T-helper 2 cell treated with Interferon-gamma antibody and Interleukin-4, amounts not matched to agents 5 μg/mL and 100 μg/mL, for 36 hours (primary cell): ENCODE measurements at places on chromosomes 4 and X.

GRCh38 chr4:21092531-21092930, 392.3 kb downstream of the PACRGL start:
- DNase-seq = no peak

GRCh38 chr4:13364172-13364571, 120.0 kb downstream of the RAB28 start:
- no peak for DNase-seq

DNA sequence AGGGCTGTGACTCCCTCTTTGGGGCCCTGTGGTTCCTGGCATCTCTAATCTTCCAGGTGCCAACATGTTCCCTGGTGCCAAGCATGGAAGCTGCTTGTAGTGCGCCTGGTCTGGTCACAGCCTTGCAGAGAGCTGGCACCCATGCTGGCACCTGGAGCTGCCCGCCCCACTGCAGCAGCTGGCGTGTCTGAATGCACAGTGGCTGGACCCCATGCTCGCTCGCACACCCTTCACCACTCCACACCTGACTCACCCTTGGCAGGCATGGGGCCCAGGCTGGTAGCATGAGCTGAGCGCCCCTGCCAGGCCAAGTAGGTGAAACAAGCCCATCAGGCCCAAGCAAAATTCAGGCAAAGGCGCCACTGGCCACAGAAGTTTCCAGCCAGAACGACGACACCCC, 119.1 kb downstream of the DNAAF6 start:
- no peak for DNase-seq

DNA sequence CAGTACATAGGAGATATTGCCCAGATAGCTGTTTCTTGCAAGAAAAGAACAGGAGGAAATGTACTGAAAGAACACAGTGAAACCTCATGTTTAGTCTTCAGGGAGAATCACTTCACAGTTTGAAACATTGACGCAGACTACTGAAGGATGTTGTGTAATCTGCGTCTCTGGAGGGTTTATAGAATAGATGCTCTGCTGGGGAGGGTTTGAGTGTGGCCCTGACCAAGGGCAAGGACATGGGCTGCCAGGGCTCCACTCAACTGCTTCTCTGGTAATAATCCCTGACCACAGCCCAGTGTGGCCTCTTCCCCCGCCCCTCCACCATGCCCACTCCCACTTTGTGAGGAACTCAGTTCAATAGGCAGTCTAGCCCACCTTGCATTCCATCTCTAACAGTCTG, 15.8 kb upstream of the ACE2 start:
- DNase-seq = no peak

DNA sequence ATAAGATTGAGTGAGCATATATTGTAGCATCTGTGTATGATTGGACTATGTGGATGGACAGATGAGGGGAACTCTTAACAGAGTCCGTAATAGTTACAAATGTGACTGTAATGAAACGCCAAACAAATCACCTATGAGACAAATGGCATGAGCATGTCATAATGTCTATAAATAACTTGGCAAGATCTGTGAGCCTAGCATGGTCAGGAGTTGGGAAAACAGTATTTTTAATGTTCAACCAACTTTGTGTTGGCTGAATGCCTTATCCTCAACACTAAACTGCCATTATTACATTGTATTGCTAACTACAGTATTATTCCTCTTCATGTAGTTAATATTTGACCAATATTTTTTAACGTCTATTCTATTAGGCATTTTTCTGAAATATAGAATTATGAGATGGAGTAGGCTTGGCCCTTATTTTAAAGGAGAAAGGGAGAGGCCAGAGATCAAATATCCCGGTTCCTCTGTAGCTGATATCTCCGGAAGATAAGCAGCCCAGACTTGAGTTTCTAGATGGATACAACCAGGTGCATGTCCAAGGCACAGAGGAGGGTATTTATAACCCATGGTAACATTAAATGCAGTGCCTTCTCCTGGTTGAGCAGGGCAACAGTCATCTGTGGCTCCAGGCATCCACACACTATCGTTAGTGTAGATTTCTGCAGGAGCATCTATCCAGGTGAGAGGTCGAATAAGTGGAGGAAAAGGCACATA, 32.7 kb downstream of the PF4 start:
- DNase-seq = no peak

DNA sequence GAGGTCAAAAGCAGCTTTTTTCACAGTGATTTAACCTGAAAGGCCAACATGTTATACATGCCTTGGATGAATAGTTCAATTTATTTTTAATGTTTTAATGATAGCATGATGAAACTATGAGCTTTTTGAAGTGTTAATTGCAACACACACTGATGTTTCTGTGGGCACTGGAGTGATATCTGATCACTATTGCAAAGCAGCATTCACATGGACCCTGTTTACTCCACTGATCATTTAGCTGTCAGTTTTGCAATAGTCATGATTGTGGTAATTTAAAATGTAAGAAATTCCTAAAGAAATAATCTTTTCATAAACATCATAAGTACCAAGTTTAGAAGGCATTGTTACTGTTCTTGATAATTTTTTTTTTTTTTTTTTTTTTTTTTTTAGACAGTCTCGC, 74.1 kb downstream of the ARSJ start:
- DNase-seq = no peak

- no peak for DNase-seq
These were observed 9.8 kb downstream of the PABPC1L2A start for GRCh38 chrX:73069365-73070035.

- DNase-seq = no peak
These were observed 68.8 kb upstream of the HGFAC start for GRCh38 chr4:3372933-3373465.

DNA sequence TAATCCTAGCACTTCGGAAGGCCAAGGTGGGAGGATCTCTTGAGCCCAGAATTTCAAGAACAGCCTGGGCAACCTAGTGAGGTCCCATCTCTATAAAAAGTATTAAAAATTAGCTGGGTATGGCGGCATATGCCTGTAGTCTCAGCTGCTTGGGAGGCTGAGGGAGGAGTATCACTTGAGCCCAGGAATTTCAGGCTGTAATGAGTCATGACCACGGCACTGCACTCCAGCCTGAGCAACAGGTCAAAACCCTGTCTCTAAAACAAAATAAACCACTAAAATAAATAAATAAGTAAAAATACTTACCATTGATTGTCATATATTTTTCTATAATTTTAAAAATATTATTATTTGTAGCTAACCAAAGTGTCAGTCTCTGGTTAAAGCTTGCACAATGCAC, 315.6 kb upstream of the SMIM31 start:
- DNase-seq = no peak

DNA sequence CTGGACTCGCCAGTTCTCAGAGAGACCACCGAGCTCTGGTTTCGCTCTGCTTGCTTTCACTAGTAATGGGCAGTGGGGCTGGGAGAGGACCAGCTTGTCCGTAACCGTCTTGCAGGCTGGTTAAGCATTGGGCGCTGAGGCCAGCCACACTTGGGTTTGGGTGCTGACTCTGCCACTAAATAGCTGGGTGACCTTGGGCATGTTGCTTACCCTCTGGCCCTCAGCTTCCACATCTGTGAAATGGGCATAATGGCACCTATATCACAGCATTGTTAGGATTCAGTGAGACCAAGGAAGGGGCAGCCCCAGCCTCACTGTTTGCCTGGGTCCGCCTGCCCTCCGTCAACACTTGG, 43.5 kb downstream of the EVC start:
- DNase-seq = no peak

DNA sequence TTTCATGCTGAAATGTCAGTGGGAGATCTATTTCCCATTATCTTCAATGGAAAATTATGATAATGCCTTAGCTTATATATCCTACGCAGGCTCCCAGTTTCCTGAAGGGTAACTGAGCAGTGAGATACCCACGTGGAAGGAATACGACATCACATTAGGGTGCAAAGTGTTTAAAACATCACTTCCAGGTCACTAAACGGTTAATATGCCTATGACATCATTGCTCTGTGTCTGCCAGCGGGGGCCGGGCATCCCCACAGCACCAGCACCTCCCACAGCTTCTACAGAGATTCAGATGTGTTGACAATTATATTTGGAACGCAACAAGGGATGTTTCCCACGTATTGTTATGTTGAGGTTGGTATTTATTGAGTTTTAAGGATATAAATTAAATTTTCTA, 27.1 kb downstream of the TMEM271 start:
- DNase-seq = no peak

DNA sequence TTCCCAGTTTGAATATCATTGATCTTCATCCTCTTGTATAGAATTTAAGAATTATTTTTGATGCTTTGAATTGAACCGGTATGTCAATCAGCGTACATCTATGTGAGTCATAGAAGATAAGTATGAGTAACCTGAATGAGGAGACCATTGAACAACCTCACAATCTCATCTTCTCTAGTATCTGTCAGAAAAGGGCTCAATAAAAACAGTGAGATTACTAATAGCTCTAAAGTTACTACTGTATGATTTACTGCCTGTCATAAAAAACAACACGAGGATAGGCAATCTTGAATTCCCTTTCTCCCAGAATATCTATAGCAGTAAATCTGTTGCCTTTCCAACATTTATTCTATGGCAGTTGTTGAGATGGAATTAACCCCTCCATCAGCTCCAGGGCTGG, 36.1 kb downstream of the PHOX2B start:
- no peak for DNase-seq

GRCh38 chrX:71958281-71958675, 47.6 kb downstream of the NHSL2 start:
- no peak for DNase-seq

DNA sequence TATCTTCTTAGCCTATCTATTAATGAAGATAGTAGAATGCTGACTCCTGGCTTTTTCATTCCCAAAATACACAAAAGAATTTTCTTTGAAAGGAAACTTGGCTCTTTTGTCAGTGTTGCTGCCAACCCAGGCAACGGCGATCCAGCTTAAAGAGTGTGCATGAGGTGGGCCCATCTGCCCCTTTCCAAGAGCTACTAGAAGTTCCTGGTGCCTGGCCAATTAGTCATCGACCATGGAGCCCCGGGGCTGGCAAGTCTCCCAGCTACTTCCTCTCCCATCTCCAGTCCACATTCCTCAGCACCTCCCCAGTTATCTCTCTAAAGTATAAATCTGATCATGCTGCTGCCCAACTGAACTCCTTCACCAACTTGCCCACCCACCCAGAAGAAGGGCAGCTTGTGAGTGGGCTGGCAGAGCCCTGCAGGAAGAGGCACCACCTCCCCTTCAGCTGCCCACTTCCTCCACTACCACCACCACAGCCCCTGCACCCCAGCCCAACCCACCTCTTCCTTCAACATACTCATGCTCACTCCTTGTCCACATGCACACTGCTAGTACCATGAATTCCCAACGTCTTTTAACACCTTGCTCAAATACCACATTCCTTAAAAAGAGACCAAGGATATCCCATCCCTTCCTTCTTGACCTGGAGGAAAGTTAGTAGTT, 158.2 kb upstream of the MAP3K15 start:
- DNase-seq = no peak

DNA sequence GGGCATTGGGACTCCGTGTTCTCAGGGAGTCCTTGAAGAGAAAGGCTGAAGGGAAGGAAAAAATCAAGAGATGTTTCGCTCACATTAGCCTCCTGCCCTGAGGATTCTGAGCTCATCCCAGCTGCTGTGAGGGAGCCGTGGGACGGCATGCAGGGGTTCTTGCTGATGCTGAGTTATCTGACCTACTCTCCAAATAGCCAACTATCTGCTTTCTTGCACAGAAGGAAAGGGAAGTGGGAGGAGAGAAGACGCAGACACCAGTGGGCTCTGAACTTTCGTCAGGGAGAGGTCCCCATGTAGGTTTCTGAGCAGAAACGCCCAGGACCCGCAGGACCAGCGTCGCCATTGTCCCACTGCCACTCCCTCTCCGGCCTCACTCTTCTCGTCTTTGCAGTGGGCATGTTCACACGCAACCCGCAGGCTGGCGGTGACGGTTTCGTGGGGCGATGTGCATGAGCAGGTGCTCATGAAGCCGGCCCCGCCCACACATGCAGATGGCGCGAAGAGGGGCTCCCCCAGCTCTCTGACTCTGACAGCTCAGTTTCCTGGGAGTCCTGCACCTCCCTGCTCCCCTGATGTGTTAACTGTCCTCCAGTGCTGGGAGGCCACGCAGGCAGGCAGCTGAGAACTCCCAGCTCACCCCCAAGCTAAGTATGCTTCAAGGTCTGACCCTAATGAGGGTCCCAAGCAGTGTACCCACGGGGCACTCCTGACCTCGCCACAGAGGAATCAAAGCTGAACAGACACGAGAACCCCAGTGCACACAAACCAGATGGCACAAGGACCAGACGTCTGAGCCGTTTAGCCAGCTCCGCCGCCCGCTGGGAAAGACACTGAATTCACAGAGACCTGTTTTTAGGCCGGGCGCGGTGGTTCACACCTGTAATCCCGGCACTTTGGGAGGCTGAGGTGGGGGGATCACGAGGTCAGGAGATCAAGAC, 13.6 kb upstream of the ABLIM2 start:
- DNase-seq = no peak

DNA sequence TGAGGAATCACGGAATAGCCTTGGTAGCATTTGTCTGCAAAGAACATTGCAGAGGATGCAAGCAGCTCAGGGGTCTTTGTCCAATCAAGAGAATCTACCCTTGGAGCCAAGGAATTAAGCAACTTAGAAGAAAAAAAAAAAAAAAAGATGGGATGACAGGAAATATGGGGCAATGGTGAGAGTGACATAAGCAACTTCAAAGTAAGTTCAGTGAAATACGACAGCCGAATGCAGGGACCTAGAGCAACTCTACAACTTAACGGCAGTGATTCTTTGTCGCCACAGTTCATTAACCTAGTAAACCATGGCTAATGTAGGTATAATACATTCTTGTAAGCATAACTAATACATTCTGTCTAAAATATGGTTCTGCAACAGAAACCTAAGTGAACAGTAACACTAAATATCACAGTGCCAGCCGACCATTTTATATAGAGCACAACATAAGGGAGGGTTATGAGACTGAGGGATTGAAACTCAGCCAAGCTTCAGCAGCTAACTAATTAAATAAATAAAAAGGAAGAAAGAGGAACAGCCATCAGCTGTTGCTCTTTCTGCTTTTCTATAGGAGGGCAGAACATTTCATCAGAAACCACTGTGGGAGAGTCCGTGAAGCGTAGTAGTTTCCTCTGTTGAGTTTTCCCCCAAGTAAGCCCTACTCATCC, 74.7 kb downstream of the PPARGC1A start:
- DNase-seq = no peak

DNA sequence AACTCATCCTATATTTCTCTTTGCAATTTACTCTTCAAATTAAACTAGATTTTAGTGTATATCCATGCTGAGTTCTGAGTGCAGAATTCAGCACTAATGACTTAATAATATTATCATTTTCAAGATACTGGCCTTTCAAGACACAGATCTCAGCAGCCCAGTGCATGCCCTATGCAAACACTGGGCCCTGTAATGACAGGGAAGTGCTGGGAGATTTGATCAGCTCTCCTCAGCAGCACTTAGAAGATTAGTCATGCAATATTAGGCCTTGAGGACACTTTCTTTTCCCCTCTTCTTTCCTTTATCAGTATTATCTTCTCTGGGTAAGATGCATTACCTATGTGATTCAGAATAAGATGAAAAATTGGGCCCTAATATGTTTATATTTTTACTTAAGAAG, 207.1 kb downstream of the PPP3CA start:
- DNase-seq = no peak

- no peak for DNase-seq
These were observed 81.7 kb downstream of the PDGFC start for GRCh38 chr4:156889616-156890594.

GRCh38 chr4:118173126-118173525, 138.8 kb downstream of the NDST3 start:
- DNase-seq = no peak
